ENCODE measurements at places on chromosomes 13 and 19.

DNA sequence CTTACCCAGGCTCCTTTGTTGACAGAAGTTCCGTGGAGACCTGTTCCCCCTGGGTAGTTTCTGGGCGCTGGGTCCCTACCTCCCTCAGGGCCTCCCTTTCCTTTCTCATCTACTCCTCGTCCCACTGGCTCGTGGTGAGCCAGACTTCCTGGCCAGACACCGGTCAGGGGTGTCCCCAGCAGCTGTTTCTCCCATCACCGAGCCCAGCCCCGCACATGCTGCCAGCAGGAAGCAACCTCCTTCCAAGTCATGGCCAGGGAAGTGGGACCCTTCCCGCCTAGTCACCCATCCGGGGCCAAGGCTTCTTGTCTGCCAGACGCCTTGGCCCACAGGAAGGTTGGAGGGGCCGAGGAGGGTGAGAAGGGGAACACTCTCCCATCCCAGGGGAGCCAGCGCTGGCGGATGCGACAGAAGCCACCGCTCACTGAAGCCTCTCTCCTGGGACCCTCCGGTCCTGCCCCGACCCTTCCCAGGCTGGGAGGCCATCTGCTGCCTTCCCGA, 5.7 kb downstream of the PAK4 start:
- no peak for DNase-seq

- DNase-seq, result no peak
Measured at GRCh38 chr13:21733475-21734263, 62.8 kb downstream of the FGF9 start.

DNA sequence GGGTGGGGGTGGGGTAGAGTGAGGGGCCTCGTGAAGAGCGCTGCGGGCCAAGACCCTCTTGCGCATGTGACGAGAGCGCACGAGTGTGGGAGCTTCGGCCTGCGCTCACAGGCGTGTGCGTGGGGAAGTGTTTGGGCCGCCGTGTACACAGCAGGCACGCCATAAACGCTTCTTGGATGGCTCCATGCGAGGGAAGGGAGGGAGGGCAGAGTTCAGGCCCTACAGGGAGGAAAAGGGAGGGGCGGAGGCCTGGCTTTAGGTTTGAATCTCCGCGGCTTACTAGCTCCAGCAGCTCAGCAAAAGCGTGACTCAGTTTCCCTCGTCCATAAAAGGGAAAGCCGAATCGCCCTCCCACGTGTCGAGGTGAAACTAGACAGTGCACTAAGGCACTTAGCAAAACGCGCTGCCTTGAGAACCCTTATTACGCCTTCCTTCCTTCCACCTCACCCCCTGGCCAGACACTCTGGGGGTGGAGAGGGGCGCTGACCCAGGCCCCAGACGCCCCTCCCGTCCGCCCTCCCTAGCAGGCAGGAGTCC, 12.5 kb downstream of the GADD45B start:
- no peak for DNase-seq

DNA sequence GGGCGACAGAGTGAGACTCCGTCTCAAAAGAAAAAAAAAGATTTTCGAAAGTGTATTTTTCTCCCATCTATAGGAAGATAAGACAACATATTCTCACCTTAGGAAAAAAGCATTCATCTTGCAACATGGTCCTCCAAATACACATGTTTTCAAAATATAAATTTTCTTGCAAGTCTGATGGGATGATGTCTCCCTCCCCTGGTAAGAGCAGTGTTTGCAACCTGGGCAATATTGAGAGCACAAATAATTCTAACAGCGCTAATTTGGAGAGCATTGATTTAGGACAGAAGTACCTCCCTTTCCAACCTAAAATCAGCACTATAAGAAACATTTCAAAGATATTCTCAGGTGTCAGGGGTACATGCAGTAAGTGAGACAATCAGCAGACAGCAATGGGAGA, 61.0 kb upstream of the SHISA2 start:
- no peak for DNase-seq

- DNase-seq, result peak; percentile 8
Measured at GRCh38 chr19:13012690-13013608, 17.7 kb downstream of the NFIX start.

- DNase-seq, result no peak
Measured at GRCh38 chr13:73809561-73809960, 324.6 kb downstream of the KLF12 start.

- no peak for DNase-seq
Measured at GRCh38 chr13:111217641-111218040, 102.5 kb downstream of the ARHGEF7 start.

- no peak for DNase-seq
Measured at GRCh38 chr13:33144358-33144784, 128.1 kb downstream of the KL start.

DNA sequence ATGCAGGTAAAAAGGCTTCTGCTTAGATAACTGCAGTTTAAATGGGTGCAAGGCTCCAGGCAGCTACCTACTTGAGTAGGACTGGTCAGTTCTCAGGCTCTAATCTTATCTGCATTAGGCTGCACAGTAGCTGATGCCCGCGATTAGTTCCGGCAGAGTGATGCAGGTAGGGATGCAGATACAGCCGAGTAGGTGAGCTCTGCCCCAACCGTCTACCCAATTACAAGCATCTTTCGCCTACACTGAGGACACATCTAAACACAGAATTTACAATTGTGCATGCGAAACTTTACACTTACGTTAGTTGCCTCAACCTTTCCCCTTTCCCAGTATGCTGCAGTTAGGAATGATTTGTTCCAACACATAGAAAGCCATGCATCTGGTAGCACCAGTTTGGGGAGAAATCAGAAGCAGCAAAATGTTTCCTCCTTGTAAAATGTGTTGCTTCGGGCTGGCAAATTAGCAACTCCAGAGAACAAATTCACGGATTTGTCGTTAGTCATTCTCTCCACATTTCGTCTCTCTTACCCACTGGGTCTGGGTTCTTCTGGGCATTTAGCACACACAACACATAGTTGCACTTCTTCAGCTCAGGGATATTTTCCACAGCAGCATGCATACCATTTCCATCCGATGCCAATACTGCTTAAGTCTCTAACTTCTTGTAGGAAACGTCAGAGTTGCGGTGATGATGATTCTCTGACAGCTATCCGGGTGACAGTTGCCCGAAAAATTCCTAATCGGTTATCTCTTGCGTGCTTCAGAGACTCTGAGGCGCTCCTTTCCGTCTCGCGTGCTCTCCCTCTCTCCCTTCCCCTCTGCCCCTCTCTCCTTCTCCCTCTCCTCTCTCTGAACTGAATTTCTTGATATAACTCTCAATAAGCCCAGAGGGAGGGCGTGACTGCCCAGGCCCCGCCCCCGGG, at the start of gene PCDH9:
Gene PCDH9 (minus strand): TSS at position 856 of the 923 bp plus-strand sequence. CDS start 1,896 bp downstream, outside the sequence.
- DNase-seq, result no peak

- DNase-seq, result no peak
Measured at GRCh38 chr19:28847468-28847867, 365.5 kb downstream of the UQCRFS1 start.

Data from stimulated activated CD8-positive, alpha-beta memory T cell treated with anti-CD3 and anti-CD28 coated beads, Interleukin-4, amount 100 ng/mL, for 4 hours (primary cell).